ENCODE measurements at places on chromosomes 1 and 21. TPM values are rescaled to one million over a fixed set of nuclear protein-coding genes. Genes with fewer than 3 reads are reported as not detected.

DNA sequence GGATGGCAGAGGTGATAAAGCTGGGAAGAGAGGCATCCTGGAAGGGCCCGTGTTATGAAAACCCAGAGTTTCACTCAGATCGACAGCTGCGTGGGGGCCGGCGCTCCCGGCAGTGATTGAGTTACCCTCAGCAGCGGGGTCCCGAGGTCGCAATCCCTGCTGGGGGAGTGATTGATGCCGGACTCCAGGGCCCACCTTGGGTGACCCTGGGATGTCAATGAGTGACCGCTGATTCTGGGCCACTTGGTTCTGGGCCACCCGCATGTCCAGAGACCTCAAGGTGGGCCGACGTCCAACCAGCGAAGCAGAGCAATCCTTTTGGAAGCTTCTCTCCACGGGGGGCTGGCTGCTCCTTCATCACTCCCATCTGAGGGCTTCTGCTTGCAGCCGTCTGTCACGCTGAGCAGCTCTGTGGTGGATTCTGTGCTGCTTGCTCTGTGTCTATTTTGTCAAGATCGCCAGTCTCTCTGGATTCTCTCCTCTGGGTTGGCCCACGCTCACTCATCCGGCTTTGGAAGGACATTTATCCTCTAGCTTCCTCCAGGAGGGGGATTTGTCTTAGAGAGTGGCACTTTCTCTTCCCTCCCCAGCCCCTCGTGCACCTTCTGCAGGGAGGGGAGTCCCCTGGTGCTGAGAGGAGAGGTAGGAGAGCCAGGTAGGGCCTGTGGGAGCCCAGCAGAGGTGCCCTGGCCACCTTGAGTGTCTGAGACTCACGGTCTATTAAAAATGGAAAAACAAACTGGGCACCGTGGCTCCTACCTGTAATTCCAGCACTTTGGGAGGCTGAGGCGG lies 110.9 kb upstream of the C1orf174 start:
- no peak for DNase-seq

DNA sequence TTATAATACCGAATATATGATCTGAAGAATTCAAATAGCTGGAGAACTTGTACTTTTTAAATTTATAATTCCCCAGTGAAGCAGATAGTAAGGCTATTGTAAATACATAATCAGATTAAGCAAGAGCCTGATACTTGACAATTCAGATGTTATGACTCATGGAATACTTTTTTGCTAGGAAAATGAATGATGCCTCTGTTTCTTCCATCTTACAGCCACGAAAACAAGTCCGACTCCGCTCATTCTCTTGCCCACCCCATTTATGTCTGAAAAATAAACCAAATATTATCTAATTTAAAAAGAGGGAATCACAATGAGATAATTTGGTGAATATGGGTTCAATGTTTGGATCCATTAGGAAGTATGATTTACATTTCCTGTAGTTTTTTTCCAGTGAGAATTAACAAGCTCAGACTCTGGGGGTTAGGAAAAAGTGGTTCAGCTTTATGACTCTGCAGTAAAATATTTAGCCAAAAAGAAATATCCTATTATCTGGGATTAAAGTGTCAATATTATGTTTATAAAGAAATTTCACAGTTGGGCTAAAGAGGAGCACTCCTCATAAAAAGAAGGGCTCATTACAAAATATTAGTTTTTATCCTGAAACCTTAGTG lies 50.4 kb upstream of the DAB1 start:
- no peak for DNase-seq

Gene SHISAL2A
- not detected for total RNA-seq

- no peak for DNase-seq
Observed at GRCh38 chr1:176785791-176786190, 322.8 kb downstream of the PAPPA2 start.

Gene FALEC
- 0.73 TPM for total RNA-seq
